ENCODE measurements at places on chromosomes 11 and 22.

DNA sequence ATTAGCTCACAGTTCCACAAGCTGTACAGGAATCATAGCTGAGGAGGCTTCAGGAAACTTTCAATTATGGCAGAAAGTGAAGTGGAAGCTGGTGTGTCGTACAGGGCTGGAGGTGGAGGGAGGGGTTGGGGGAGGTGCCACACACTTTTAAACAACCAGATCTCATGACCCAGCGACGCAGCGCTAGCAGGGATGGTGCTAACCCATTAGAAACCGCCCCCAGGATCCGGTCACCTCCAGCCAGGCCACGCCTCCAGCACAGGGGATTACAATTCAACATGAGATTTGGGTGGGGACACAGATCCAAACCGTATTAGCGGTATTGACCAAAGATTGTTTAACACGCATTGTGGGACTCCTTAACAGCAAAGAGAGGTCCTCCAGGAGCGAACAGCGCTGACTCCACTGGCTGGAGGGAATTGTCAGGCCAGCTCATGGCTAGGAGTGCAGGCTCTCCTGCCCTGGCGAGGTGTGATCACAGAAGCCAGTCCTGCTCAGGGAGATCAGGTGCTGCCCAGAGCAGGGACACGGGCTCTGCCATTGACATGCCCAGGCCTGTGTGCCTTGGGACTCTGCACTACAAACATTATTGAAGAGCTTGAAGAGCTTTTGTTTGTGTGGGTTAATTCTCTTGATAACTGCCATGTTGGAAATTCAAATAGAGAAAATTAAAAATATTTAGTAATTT is 215.3 kb downstream of the TBC1D22A start:
- no peak for DNase-seq

- DNase-seq = no peak
Observed at GRCh38 chr11:100011697-100012096, 675.4 kb upstream of the ARHGAP42 start.

- no peak for DNase-seq
Observed at GRCh38 chr11:23959462-23959861, 537.4 kb upstream of the LUZP2 start.

DNA sequence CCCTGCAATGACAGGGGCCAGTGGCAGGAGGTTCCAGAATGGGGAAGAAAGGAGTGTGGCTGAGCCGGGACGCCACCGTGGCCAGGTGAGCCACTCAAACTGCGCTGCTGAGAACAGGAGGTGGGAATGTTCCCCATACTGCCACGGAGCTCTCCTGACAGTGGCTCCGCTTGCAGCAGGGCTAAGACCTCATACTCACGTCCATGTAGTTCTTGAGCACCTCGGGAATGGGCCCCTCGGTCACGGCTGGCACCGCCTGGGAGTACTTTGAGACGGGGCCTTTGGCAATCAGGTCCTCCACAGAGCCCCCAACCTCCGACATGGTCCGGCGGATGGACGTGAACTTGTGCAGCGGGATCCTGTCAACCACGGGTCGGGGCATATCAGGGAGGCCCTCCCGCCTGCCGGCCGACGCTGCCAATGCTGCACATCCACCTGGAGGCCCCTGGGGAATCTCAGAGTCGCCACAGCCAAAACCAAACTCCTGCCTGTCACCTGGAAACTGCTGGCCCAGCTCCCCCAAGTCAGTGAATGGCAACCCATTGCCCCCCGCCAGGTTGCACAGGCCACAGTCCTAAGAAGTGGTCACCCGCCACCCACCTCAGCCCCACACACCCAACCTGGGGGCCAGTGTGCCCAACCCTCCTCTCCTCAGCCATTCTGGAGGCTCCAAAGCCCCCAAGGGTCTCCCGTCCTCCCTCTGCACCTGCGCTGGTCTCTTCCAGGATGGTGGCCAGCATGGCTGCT is 2.4 kb downstream of the CTSD start:
- DNase-seq = no peak

GRCh38 chr22:49208768-49209252 is 618.9 kb downstream of the BRD1 start:
- DNase-seq = no peak

- DNase-seq = no peak
Observed at GRCh38 chr11:70424765-70425344, 26.5 kb downstream of the CTTN start.

- no peak for DNase-seq
Observed at GRCh38 chr11:88827018-88827676, 238.6 kb downstream of the GRM5 start.
